Right lung (tissue), 10 donors: ENCODE measurements at places on chromosomes 6 and 20. TPM values are rescaled to one million over a fixed set of nuclear protein-coding genes. Genes with fewer than 3 reads are reported as not detected.

Gene MYH7B
- polyA plus RNA-seq = 2.1 TPM

DNA sequence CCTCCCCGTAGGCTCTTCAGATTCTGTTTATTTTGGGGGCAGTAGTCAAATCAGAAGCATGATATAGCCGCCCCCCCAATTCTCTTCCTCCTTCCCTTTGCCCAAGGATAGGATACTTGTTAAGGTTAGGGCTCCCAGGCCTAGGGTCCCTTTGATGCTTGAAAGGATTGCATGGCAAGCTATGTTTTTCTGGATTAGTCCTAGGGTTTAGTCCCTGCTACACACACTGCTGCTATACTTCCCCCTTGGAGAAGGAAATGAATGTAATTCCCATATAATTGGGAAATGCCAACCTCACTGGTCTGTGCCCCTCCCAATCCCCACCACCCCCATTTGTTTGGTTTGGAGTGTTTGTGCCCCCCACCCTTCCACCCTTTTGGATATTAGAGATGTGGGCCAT, 62.8 kb downstream of the ZFAND3 start:
- no peak for DNase-seq

GRCh38 chr6:61950811-61951210, 335.2 kb downstream of the KHDRBS2 start:
- no peak for DNase-seq

Gene DDR1
- 95.2 TPM for polyA plus RNA-seq

DNA sequence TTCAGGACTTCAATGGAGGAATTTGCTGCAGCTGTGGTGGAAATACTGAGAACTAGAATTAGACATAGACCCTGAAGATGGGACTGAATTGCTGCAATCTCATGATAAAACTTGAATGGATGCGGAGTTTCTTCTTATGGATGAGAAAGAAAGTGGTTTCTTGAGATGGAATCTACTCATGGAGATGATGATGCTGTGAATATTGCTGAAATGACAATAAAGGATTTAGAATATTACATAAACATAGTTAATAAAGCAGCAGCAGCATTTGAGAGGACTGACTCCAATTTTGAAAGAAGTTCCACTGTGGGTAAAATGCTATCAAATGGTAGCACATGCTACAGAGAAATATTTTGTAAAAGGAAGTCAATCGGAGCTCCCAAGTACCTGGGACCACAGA, 264.6 kb downstream of the UBE3D start:
- no peak for DNase-seq

Gene HSPA1L
- 2.9 TPM for polyA plus RNA-seq

- no peak for DNase-seq
These were observed 508.9 kb upstream of the SOX4 start for GRCh38 chr6:21084656-21085055.

Gene C6orf15
- polyA plus RNA-seq = not detected

DNA sequence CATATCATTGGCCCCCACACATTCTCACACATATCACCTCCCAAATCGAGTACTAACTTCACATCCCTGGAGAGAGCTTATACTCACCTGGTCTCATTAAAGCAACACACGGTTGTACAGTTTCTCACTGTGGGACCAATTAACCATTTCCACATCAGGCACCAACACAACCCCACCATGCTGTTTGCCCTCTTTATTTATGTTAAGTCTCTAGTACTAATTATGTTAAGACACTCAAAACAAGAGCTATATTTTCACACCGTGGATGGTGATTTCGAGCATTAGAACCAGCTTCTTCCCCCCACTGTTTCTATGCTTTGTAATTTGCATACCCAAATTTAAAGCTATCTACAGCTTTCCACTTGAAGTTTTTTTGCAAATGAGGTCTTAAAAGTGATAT, 6.3 kb downstream of the SCML4 start:
- no peak for DNase-seq

- peak; percentile 62 for DNase-seq
These were observed 44.2 kb upstream of the SUPT3H start for GRCh38 chr6:45421709-45422502.

Gene SLC35F1
- 3.1 TPM for polyA plus RNA-seq

Gene IL17A
- not detected for polyA plus RNA-seq

DNA sequence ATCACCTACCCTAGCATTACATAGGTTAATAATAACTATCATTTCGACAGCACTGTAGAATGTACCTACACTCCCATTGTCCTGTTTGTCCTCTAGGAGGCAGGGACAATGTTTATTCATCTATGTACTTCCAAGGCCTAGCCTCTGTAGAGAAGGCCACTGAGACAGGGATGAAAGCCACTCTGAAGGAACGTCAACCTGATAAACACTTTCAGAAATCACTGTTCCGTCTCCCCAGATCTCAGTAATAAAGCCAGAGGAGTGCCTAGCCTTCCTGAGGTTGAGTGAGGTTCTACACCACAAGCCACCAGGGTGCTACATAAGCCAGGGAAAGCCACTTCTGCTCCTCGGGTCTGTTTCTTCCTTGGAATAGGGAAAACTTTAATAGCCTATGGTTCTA, 44.8 kb downstream of the POPDC3 start:
- DNase-seq = no peak

DNA sequence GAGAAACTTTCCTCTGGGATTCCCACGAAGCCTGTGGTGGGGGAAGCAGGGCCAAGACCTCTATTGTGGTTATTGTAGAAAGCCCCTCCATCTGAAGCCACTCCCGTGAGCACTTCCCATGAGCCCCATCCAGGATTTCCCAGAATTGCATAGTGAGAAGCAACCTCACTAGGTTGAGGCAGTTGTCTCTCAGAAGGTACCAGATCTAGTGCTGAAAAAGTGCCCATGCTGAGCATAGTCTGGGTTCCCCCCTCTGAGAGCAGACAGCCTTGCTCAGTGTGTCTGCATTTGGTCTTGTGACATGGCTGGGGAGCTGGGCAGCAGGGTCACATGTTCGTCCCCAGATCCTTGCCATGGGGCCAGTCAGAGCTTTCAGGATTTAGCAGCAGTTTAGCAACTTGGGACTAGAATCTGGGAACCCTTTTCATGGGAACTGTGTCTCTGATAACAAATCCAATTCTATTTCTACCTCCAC, 38.6 kb downstream of the SLC9A8 start:
- no peak for DNase-seq

GRCh38 chr6:26531897-26532296, 6.3 kb upstream of the HMGN4 start:
- DNase-seq = no peak

Gene OPRM1
- not detected for polyA plus RNA-seq

DNA sequence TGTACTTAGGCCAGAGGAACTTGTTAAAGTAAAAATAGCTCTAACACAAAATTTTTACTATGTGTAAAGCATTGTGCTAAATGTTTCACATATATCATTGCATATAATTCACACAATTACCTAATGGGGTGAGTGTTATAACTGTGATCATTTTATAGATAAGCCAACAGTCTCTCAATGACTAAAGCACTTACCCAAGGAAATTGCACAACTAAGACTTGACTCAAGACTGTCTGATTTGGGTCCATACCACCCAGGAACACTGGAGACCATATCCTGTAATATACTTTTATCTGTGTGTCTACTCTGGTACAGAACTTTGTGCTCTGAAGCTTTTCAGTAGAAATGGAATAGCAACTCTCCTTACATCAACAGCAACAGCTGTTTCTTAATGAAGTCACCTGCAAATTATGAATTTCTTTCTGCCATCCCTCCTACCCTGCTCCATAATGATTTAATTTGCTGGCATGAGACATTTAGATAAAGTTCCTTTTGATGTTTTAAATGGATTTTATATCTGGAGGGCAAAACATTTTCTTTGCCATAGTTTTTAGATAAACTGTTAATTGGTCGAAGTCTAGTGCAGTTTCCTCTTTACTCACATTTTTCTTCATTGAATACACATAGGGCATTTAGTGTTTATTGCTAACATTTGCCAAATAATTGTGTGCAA, 47.5 kb downstream of the TSPYL4 start:
- DNase-seq = no peak

GRCh38 chr6:40755046-40755681, 168.0 kb upstream of the LRFN2 start:
- DNase-seq = no peak

DNA sequence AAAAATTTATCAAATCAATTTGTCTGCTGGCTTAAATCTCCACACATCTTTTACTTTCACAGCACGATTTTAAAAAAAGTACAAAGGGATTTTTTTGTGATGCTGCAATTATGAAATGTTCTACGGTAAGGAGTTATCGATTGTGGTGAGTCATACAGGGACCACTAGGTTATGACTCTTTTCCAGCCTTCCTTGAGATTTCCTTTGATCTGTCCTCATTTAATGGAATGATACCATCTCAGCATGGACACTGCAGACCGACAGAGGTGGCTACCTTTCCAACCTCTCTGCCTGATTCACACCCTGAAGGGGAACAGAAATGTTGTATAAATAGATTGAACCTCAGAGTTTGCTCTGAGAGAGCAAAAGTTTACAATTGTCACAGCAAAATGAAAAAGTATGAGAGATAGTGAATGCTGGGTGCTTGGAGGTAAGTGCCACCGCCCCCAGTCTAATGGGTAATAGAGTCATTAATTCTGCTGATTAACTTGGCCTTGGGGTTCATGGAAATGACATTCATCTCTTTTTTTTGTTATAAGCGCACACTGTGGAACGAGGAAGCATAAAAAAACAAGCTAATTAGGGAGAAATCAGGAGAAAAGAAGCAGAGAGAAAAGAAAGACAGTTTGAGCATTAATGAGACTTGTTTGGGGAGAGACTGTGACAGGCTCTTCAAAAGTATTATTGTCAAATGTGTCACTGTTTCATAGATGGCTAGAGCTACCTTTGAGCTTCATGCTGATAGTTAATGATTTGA, 306.0 kb downstream of the RNF144B start:
- no peak for DNase-seq

Gene TINAG
- polyA plus RNA-seq = not detected

DNA sequence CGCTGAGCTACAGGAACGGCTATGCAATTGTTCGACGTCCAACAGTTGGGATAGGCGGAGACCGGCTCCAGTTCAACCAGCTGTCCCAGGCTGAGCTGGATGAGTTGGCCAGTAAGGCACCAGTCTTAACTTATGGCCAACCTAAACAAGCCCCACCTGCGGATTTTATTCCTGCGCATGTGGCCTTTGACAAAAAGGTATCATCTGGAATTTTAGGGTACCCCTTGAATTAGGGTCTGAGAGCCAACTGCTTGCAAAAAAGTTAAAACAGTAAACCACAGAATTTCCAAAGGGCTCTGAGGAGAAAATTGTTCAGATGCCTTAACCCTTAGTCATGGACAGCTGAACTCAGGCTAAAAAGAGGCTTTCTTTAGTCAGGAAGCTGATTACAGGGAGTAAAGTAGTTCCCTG, 3.8 kb downstream of the EFHC1 start:
- no peak for DNase-seq

GRCh38 chr20:53034899-53035298, 62.7 kb downstream of the TSHZ2 start:
- DNase-seq = no peak

- DNase-seq = no peak
These were observed 45.6 kb downstream of the CENPW start for GRCh38 chr6:126385536-126385935.

DNA sequence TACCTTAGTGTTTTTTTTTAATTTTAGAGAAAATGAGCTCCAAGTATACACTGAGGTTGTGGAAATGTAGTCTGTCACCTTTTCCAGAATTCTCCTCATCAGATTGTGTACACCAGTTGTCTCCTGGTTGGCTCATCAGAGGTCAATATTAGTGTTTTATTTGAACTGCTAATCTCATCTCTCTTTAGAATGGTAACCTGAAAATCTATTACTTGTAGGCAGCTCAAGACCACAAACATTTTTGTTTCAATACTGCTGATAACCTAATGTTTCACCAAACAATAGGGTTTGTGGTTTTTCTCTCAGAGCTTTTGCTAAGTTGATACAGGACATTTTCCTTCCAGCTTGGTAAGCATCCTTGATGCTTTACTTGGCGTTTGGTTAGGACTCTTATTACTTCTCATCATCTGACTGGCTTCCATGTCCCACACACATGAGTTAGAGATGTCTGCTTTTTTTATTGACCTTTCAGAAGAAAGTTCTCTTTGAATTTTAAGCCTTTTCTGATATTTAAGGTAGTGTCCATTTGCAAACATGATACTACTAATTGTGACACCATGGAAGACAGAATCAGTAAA, 15.1 kb downstream of the ADGRG6 start:
- DNase-seq = no peak

- no peak for DNase-seq
These were observed 57.1 kb downstream of the UST start for GRCh38 chr6:148803979-148804378.

Gene TAF4
- polyA plus RNA-seq = 17.7 TPM

DNA sequence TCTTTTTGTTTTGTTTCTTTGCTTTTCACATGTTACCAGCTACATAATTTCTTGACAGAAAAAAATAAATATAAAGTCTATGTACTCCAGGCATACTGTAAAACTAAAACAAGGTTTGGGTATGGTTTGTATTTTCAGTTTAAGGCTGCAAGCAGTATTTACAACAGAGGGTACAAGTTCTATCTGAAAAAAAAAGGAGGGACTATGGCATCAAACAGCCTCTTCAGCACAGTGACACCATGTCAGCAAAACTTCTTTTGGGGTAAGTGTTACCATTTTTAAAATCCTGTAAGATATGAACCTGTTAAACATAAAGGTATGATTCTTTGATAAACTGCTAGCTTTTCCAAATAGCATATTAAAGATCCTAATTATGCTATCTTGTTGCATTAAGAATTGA, 393 bp downstream of the RUNX2 start:
- DNase-seq = no peak
